ENCODE measurements at places on chromosomes 2 and 18. TPM values are rescaled to one million over a fixed set of nuclear protein-coding genes. Genes with fewer than 3 reads are reported as not detected.

DNA sequence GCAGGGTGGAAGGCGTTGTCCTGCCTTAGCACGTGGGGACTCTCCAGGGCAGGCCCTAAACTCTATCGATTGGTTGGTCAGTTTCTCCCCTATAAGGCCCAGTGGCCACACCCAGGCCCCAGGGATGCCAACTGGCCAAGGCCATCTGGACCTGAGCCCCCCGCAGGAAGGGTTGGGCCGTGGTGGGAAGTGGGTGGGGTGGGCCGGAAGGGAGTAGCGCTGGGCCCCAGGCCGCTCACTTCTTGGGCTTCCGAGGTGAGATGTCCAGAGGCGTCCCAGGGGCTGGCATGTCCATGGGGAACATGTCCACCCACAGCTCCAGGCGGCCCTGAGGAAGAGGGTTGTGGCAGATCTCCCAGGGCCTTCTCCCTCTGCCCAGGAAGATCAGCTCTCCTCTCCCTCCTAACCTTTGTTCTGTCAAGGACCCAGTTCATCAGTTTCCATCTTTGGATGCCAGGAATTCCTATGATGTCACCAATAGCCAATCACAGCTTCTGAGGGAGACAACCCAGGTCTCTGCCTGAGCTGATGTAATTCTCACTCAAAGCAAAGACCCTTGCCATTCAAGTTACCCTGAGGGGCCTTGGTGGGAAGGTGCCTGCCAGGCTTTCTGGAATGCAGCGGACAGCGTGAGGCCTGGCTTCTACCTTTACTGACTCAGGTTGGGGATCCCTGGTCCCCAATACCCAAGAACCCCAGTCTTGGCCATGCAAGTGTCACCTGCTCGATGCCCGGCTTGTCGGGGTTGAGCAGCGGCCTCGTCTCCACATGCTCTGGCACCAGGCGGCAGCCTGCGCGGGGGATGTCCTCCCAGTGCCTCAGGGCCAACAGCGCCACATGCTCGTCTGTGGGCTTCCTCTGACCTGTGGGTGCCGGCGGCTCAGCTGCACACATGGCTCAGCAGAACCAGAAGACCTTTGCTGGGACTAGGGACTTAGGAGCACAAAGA is 14.4 kb downstream of the OTOF start:
- no peak for DNase-seq

The RNF152 gene
- total RNA-seq, result 71.9 TPM

The IKZF2 gene
- total RNA-seq, result 42.6 TPM

GRCh38 chr2:157741819-157742484 is 113.3 kb upstream of the ACVR1C start:
- DNase-seq, result no peak

The TWIST2 gene
- 36.5 TPM for total RNA-seq

GRCh38 chr2:28074137-28074536 is 183.6 kb downstream of the BABAM2 start:
- no peak for DNase-seq

GRCh38 chr2:45114221-45114955 is 105.1 kb upstream of the SIX2 start:
- DNase-seq, result no peak

The PNKD gene
- total RNA-seq, result 43.8 TPM

- no peak for DNase-seq
Observed at GRCh38 chr2:60453301-60453700, 100.2 kb downstream of the BCL11A start.

- no peak for DNase-seq
Observed at GRCh38 chr2:106126705-106127281, 67.3 kb downstream of the UXS1 start.

- DNase-seq, result no peak
Observed at GRCh38 chr2:219279916-219280516, 850 bp downstream of the DNAJB2 start.

DNA sequence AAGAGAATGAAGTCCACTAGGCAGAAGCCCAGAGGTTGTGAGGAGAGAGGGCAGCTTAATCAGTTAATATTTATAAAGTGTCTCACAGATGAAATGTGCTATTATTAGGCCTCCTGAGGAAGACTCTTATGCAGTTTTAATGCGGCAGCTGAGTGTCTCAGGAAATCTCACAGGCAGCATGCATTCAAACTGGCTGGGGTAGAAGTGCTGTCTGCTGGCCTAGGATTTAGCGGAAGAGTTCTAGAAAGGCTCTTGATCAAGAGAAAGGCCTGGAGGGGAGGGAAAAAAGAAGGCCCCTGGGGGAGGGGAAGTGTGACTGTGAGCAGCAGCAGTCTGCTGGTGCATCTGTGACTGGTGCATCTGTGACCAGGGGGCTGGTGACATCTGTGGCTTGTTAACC is 133.0 kb downstream of the FSHR start:
- DNase-seq, result no peak

The CNGA3 gene
- total RNA-seq, result not detected

DNA sequence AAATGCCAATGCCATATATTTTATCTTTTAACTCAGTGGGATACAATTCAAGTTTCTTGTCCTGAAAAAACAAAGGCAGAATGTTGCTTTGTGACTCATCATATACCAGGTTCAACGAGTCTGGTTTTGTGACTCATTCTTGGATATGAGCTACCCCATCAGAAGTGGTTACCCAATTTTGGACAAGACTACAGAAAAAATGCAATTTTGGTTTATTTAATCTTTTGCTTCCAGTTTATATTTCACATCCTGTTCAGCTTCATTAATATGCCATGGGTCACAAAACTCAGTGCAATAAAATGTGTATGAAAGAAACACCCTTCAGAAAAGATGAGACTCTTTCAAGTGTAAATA is 25.0 kb downstream of the FN1 start:
- DNase-seq, result no peak

- DNase-seq, result no peak
Observed at GRCh38 chr2:182554950-182555349, 128.1 kb upstream of the PDE1A start.

DNA sequence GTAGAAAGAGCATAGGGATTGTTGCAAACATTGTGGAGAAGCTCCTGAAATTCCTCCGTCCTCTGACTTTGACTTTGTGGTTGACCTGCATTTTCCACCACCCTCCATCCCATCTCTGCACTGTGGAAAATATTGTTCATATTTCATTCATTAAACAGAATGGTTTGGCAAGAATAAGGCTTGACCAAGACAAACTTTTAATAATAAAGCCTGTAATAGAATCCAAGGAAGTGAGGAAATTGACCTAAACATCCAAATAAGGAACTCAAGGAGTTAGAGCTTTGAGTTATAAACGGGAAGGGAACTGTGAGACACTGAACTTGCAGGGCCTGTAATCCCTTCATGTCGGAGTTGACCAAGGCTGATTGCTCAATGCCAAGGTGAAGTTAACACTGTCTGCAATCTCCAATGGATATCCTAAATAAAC is 115.2 kb downstream of the GFPT1 start:
- DNase-seq, result no peak

DNA sequence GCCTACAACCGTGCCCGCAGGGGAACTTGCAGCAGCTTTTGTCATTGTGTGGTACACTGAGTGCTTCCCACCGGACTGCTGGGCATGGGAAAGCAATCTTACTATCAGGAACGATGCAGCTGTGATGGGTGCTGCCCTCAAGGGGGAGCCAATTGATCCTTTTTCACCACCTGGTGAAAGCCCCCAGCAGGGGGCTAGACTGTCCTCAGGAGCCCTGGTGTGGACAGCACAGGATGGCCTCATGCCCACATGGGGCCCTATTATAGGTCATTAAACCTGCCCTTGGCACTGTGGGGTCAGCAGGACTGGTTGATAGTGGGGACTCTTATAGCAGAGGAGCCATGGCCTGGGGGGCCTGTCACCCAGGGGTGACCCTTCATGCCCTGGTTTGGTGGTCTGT is 172.2 kb downstream of the GLI2 start:
- DNase-seq, result no peak

- no peak for DNase-seq
Observed at GRCh38 chr2:169980643-169981042, 153.4 kb downstream of the UBR3 start.

DNA sequence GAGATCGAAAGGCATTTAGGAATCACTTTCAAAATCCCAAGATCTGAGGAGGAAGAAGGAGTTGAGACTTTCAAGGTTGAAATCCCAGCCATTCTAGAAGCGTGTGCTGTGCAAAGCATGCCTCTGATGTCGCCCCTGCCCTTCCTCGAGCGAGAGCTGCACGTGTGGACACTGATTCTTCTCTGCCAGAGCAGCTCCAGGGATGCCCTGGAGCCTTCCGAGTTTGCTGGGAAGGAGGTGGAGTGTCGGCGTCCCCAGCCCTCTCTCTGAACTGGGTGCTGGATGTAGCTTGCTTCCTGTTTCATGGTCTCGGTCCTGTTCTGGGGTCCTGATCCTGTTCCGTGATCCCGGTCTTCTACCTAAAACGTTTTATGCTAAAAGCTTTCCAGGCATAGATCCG is 76.1 kb downstream of the TWIST2 start:
- no peak for DNase-seq

DNA sequence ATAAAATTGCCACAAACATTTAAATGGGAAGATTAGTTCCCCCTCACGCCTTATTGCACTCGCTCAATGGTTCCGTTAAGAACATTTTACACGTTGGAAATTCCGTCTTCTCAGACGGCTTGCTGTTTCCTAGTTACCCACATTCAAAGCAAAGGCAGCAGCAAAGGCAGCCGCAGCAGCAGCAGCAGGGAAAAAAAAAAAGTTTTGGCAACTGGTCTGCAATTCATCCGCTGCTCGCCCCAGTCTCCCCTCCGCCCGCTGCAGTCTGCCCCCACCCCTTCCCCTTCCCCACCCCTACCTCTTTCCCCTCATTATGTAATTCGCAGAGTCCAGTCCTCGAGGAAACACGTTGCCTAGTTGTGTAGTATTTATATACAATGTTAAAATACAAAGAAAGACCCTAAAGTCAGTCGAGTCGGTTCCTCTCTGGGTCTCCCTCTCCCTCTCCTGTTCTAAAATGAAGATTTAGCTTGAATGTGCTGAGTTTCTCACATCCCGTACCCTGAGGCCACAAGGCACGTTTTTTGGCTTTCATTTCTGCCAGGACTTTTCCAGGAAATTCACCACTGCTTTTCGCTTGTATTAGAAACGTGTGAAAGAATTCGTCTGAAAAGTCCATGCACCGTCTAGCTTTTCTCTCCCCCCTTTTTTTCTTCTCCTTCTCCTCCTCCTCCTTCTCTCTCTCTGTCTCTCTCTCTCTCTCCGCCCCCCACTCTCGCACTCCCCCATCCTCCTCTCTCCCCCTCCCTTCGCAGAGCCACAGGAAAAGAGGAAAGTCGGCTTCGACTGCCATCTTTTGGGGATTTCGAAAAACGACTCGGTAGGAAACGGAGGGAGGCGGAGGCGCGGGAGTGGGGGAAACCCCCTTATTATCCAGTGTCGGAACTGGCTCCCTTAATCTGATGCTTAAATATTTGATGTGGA is 140.0 kb downstream of the MEIS1 start:
- peak; percentile 87 for DNase-seq

The LRATD1 gene
- 34.5 TPM for total RNA-seq

- DNase-seq, result no peak
Observed at GRCh38 chr18:60024345-60024744, 124.5 kb downstream of the PMAIP1 start.

- no peak for DNase-seq
Observed at GRCh38 chr2:68726608-68727367, 7.8 kb upstream of the ARHGAP25 start.

The MOGAT1 gene
- not detected for total RNA-seq

DNA sequence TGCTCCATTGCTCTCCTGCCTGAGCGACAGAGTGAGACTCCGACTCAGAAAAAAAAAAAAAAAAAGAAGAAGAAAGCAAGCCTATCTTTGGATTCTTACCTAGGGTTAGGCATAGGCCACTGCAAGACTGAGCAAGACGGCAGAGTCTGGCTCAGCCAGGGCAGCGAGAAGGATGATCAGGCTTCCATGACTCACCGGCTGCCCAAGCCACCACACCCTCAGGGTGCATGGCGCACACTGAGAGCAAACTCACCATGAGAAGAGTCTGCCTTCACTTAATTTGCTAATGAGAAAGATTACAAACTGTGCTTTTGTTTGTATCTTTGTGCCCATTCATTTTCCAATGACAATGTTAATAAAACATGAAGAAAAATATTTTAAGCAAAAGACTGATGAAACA is 8.2 kb downstream of the FAM110C start:
- no peak for DNase-seq

GRCh38 chr2:240131296-240131695 is 4.8 kb downstream of the COPS9 start:
- peak; percentile 56 for DNase-seq

The PLA2R1 gene
- total RNA-seq, result 43.8 TPM

All from lower leg skin (tissue), 4 donors.